K562 (cell line): ENCODE measurements at places on chromosomes 12 and 14. TPM values are rescaled to one million over a fixed set of nuclear protein-coding genes. Genes with fewer than 3 reads are reported as not detected.

The PARP11 gene
- 1.5 and 1.6 TPM in 2 replicates for polyA plus RNA-seq

The SRRM4 gene
- not detected in 2 replicates for polyA plus RNA-seq

The CD163 gene
- not detected in 2 replicates for polyA plus RNA-seq

The LRRC10 gene
- 0.09 TPM in 1 of 2 replicates, not detected in the other for polyA plus RNA-seq

The FGF23 gene
- not detected in 2 replicates for polyA plus RNA-seq

- DNase-seq: no peak
Observed at GRCh38 chr12:75951399-75952278, 79.9 kb downstream of the PHLDA1 start.

DNA sequence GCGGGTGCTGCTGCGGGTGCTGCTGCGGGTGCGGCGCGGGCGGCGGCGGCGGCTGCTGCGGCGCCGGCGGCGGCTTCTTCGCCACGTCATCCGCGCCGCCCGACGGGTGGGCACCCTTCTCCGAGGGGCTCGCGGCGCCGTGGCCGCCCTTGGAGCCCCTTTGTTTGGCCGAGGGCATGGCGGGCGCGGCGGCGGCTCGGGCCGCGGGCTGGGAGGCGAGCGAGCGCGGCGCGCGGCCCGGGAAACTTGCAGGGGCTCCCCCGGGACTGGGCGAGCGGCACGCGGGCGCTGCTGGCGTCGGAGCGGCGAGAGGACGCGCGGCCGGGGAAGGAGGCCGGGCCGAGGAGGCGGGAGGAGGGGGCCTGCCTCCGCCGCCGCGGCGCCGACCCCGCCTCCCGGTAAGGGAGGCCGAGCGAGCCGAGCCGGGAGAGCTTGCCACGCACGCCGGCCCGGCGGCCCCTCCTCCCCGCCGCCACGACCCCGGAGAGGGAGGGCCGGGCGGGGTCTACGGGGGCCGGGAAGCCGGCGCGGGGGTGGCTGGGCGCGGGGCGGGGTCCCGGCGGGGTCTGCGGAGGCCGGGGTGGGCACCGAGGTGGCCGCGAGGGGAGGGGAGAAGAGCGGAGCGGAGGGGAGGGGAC, at the start of gene CKAP4:
TSS of gene CKAP4 (minus strand) at position 347 of the 638 bp plus-strand sequence. CDS start at position 178, 169 bp downstream.
- no peak for DNase-seq

DNA sequence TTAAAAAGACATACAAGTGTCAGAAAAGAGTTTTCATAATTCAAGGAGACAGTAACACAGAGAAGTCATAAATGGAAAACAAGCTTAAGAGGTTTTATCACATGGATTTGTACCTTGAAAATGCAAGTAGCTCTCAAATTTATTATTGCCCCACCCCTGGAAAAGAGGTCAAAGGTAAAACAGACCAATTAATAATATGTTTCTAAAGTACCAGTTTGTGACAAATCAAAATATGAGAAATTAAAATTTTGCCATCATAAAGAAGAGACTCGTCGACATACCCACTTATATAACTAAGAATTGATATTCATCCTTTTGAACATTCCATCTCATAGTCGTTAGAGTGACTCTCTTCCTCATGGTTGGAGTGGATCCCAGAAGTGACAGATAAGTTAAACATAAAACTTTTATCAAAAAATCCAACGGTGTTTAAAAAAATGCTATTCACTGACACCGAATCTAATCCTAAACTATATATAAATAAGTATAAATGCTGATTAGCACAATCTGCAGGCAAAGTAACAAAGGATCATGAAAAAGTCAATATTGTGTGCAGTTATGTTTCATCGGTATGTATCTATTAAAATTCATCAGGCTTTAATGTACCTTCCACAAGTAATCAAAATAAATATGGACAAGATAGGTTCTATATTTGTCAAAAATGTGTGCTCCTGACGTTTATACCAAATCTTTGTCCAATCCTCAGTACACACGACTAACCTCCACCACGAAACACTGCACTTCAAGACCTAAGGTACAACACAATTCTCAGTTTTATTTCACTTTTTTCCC, 2.3 kb downstream of the CORO1C start:
- DNase-seq: no peak

DNA sequence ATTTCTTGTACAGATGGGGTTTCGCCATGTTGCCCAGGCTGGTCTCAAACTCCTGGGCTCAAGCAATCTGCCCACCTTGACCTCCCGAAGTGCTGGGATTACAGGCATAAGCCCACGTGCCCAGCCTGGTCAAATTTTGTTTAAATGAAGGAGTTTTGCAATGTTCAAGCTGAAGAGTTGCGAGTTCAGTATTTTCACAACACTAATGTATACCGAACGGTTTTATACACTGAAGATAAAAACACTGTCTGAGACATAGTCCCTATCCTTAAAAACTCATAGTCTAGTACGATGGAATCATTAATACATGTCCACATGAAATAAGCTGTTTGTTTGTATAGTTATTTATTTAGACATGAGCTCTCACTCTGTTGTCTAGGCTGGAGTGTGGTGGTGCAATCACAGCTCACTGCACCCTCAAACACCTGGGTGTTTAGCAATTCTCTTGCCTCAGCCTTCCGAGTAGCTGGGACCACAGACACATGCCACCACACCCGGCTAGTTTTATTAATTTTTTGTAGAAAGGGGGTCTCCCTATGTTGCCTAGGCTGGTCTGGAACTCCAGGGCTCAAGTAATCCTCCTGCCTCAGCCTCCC, 15.4 kb downstream of the TRAPPC6B start:
- no peak for DNase-seq

GRCh38 chr12:111444314-111444924, 38.7 kb downstream of the SH2B3 start:
- DNase-seq: no peak

- no peak for DNase-seq
Observed at GRCh38 chr12:121925358-121925695, 6.9 kb downstream of the CFAP251 start.

GRCh38 chr12:118741194-118741593, 240.1 kb upstream of the SRRM4 start:
- no peak for DNase-seq

DNA sequence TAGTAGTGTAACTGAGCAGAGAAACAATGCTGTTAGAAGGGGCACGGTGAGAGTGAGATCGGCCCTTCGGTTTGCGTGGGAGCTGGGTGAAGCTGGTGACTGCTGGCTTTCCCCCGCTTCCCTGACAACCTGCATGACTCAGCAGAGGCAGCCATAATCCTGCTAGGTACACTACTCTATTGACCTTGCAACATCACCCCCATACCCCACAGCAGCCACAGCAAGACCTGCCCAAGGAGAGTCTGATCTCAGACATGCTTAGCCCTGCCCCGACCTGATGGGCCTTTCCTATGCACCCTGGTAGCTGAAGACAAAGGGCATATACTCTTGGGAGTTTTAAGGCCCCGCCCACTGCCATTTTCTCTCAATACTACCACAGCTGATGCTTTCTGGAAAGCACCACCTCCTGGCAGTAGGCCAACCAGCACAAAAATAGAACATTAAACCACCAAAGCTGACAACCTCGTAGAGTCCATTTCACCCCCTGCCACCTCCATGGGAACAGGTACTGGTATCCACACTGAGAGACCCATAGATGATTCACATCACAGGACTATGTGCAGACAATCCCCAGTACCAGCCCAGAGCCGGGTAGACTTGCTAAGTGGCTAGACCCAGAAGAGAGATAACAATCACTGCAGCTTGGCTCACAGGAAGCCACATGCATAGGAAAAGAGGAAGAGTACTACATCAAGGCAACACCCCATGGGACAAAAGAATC, 75.9 kb upstream of the RGS6 start:
- DNase-seq: no peak

- DNase-seq: no peak
Observed at GRCh38 chr14:86221755-86222154, 691.8 kb downstream of the FLRT2 start.

GRCh38 chr12:82803201-82803600, 116.5 kb downstream of the TMTC2 start:
- DNase-seq: no peak

DNA sequence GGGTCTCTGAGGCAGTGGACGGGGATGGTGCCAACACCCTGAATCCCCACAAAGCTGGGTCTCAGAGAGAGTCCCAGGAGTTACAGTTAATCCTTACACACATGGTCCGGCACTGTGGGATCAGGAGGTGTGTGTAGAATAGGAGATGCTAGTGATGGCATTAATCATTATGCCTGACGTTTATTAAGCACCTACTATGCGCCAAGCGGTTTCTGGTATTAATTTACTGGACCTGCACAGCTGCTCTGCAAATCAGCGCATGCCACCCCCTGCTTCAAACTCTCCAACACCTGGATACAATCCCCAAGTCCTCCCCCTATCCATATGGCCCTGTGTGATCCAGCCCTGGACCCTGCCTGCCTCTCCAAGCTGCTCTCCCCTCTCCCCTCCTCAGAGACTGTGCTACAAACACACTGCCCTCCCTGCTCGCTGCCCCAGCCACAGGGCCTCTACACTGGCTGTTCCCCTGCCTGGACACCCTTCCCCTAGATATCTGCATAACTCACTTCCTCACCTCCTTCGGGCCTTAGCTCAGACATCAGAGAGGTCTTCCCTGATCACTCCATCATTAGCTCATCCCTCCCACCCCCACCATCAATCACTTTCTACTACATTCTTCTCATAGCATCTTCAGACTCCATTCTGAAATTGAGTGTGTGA, 86.0 kb downstream of the RFLNA start:
- no peak for DNase-seq
